ENCODE measurements at places on chromosomes 16 and 17.

GRCh38 chr17:47299239-47299910 lies 24.4 kb upstream of the EFCAB13 start:
- H3K36me3 ChIP-seq: peaks cover 13% of the 10 kb centered on the region
- DNase-seq: no peak
- no peak overlapping the region for H3K4me3 ChIP-seq
- no peak overlapping the region for H3K27ac ChIP-seq
- H3K4me1 ChIP-seq: peaks cover 16% of the 10 kb centered on the region

DNA sequence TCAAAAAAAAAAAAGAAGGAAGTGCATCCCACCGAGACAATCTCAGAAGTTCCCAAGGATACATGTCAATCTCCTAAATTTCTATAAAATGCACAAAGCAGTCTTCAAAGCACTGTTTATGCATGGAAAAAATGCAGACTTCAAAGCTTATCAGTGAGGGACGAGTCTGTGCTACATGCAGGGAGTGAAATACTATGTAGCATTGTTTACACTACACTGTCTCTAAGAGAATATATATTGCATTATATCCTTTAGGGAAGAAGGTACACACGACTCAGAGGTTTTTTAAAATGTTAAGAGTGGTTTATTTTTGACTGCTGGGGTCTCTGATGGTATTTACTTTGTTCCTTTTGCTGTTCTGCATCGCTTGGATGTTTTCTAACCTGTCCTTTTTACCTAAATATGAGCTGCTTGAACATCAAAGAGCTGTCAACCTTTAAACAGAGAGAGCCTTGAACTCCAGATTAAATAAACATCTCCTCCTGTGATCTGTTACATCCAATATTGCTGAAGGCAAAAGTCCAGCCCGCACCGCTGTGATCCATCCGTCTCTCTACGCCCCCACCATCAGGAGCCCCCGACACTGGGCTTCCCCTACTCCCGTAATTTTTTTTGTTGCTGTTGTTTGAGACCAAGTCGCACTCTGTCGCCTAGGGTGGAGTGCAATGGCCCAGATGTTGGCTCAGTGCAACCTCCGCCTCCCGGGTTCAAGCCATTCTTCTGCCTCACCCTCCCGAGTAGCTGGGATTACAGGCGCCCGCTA lies 1.4 kb downstream of the FBXO31 start:
- H3K4me3 ChIP-seq: peak overlapping the region; percentile 94
- H3K4me1 ChIP-seq: peaks cover 75% of the 10 kb centered on the region
- no peaks in the 10 kb centered on the region for H3K27me3 ChIP-seq
- DNase-seq: no peak
- H3K36me3 ChIP-seq: no peaks in the 10 kb centered on the region

DNA sequence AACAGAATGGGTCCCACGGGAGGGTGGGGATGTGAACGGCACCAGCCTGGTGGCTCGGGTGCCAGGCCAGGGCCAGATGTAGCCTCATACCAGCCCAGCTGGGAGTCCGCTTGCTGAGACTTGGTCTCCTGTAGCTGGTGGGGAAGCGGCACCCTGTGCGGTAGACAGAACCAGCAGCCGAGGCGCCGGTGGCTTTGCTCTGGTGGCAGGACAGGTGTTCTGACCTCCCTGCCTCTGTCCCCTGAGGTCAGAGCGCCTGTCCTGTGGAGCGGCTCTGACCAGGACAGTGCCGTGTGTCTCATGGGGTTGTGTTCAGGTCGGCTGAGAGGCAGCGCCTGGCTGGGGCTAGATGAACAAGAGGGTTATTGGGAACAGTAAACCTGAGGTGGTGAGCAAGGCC lies 20.1 kb downstream of the RAB40C start:
- H3K36me3 ChIP-seq: no peaks in the 10 kb centered on the region
- H3K27me3 ChIP-seq: no peaks in the 10 kb centered on the region
- H3K27ac ChIP-seq: no peak overlapping the region
- no peak overlapping the region for H3K4me3 ChIP-seq
- DNase-seq: no peak
- peaks cover 11% of the 10 kb centered on the region for H3K4me1 ChIP-seq

- H3K4me3 ChIP-seq: no peak overlapping the region
- DNase-seq: no peak
- H3K36me3 ChIP-seq: no peaks in the 10 kb centered on the region
- H3K27ac ChIP-seq: no peak overlapping the region
- H3K4me1 ChIP-seq: no peaks in the 10 kb centered on the region
These were observed 70.8 kb downstream of the GOSR1 start for GRCh38 chr17:30547778-30548573.

DNA sequence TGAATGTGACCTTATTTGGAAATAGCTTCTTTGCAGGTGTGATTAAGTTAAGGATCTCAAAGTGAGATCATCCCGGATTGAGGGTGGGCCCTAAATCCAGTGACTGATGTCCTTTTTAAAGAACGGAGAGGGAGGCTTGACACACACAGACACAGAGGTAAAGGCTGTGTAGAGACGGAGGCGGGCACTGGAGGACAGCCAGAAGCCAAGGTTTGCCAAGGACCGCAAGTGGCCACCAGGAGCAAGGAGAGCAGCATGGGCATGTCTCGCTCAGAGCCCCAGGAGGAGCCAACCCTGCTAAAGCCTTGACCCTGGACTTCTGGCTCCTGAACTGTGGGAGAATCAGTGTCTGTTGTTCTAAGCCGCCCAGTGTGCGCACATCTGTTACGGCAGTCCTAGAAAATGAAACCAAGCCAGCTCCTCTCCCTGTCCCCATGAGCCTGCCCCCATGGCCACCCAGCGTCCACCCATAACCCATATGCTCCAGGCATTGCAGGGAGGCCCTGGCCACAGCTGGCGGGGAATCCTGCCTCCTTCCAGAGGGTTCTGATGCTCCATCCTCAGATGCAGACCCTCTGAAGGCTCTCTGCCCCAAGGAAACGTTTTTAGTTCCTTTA lies 15.2 kb downstream of the CNGB1 start:
- H3K27ac ChIP-seq: no peak overlapping the region
- DNase-seq: no peak
- H3K27me3 ChIP-seq: no peaks in the 10 kb centered on the region
- no peak overlapping the region for H3K4me3 ChIP-seq
- no peaks in the 10 kb centered on the region for H3K36me3 ChIP-seq
- no peaks in the 10 kb centered on the region for H3K4me1 ChIP-seq

DNA sequence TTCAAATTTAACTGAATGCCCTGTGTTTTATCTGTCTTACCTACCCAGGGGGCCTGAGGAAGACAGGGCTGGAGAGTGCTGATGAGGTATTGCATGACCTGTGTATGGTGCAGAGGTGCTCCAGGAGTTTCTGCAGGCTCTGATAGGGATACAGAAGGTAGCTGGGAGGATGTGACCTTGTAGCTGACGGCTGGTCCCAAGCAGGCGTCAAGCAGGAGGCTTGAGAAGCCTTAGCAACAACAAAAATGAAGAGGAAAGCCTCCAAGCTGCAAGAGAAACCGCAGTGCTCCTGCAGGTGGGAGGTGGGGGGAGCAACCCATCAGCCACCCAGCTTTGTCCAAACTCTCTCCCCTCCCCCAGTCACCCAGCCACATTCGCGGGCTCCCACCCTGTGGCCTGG lies 40.4 kb downstream of the LAT start:
- H3K4me1 ChIP-seq: peaks cover 7% of the 10 kb centered on the region
- H3K27ac ChIP-seq: no peak overlapping the region
- H3K36me3 ChIP-seq: no peaks in the 10 kb centered on the region
- no peak overlapping the region for H3K4me3 ChIP-seq

DNA sequence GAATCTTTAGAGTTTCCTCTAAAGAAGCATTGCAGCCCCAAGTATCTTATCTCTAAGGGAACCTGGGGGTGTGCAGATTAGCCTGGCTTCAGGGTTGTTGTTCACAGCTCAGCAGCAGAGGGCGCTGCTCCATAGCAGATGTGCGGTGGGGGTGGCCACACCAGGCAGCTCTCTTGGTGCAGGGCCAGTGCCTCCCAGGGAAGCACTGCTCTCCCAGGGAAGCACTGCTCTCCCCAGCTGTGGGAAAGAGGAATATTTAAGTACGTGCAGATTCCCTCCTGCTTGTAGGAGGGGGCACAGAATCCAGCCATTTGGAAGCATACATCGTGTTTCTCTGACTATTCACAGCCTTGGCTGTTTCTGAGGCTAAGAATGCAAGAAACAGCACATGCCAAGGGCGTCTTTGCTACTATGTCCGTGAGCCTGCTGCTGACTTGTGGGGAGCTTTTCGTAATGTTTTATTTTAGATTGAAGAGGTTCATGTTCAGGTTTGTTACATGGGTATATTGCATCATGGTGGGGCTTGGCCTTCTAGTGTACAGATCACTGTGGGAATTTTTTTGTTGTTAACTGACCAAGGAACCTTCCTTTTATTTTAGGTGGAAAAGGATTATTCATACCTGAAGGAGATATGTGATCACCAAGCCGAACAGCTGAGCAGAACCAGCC lies 217.8 kb downstream of the SPECC1 start:
- H3K4me1 ChIP-seq: no peaks in the 10 kb centered on the region
- no peak overlapping the region for H3K4me3 ChIP-seq
- H3K27ac ChIP-seq: no peak overlapping the region
- no peaks in the 10 kb centered on the region for H3K36me3 ChIP-seq

- no peak overlapping the region for H3K4me3 ChIP-seq
- DNase-seq: no peak
- H3K4me1 ChIP-seq: peaks cover 2% of the 10 kb centered on the region
- no peak overlapping the region for H3K27ac ChIP-seq
- no peaks in the 10 kb centered on the region for H3K27me3 ChIP-seq
These were observed 6.5 kb downstream of the CBX2 start for GRCh38 chr17:79784353-79785016.

- DNase-seq: peak; percentile 49
- H3K36me3 ChIP-seq: no peaks in the 10 kb centered on the region
- no peaks in the 10 kb centered on the region for H3K27me3 ChIP-seq
- no peak overlapping the region for H3K4me3 ChIP-seq
- H3K4me1 ChIP-seq: no peaks in the 10 kb centered on the region
- no peak overlapping the region for H3K27ac ChIP-seq
These were observed 15.0 kb downstream of the CACNG1 start for GRCh38 chr17:67059372-67059771.

DNA sequence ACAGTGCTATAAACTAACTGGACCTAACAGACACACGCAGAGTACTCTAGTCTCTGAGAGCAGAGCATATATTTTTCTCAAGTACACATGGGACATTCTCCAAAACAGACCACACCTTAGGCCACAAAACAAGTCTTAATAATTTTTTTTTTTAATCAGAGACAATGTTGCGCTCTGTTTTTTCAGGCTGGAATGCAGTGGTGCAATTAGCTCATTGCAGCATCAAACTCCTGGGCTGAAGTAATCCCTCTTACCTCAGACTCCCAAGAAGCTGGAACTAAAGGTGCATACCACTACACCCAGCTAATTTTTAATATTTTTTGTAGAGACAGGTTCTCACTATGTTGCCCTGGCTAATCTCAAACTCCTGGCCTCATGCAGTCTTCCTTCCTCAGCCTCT lies 37.7 kb downstream of the ULK2 start:
- no peak overlapping the region for H3K4me3 ChIP-seq
- no peaks in the 10 kb centered on the region for H3K27me3 ChIP-seq

DNA sequence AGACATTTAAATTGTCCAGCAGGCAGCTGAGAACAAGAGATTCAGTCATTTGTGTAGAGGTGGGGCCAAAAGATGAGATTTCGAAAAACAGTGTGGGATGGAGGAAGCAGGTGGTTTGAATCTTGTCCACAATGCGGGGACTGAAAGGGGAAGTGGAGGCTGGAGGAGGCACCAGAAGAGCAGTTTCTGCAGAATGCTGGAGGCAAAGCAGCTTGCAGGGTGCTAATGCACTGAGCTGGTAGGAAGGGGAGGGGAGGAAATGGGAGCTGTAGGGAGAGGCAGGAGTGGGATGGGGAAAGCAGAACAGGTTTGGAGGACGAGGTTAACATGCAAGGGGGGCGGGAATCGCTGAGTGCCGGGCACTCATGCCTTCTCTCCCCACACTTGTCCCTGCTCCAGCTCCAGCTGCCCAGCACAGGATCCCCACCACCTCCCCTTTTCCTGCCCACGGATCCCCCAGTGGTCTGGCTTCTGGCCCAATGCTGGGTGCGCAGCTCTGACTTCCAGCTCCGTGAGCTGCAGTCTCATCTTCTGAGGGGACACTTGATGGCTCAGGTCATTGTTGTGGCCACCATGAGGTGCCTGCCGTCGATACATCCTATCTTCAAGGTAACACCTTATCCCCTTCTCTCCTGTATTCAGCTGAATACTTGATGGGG lies 9.4 kb downstream of the C17orf100 start:
- no peak overlapping the region for H3K4me3 ChIP-seq
- no peaks in the 10 kb centered on the region for H3K36me3 ChIP-seq
- H3K4me1 ChIP-seq: no peaks in the 10 kb centered on the region
- no peak overlapping the region for H3K27ac ChIP-seq
- DNase-seq: no peak

DNA sequence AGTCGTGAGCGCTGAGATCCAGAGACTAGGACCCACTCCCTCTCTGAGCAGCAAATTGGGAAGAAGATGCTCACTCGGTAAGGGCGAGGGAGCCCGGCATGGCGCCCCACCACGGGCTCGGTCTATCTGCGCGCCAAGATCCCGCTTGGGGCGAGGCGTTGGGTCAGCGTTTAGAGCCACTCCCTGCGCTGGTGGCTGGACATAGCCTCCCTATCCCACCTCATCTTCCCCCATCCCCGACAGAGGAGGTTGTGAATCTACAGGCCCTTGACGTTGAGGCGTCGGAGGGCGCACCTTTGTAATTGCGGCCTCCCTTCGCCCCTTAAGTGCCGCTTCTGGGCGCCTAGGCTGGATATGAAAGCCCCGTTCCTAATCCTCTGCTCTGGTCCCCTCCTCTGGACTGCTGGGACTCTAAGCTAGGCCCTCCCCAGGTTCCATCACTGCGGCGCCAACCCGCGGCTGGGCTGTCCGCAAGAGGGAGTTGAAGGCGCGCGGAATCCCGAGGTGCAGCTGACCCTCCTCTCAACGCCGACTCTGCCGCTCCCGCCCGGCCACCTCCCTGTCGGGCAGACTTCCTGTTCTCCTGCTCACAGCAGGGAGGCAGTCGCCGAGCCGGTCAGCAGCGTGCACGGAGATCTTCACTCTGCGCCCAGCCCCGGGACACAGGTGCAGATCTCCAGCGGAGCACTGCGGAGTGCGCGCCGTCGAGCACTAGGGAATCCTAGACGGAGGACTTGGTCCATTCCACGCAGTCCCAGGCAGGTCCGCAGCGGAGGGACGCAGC lies 16.1 kb upstream of the HOXB9 start:
- H3K27ac ChIP-seq: no peak overlapping the region
- peaks cover 5% of the 10 kb centered on the region for H3K27me3 ChIP-seq
- peaks cover 9% of the 10 kb centered on the region for H3K4me1 ChIP-seq
- no peaks in the 10 kb centered on the region for H3K36me3 ChIP-seq

GRCh38 chr16:48421741-48422140 lies 36.5 kb upstream of the SIAH1 start:
- H3K36me3 ChIP-seq: no peaks in the 10 kb centered on the region
- H3K4me3 ChIP-seq: no peak overlapping the region
- no peak overlapping the region for H3K27ac ChIP-seq
- no peak for DNase-seq
- H3K27me3 ChIP-seq: no peaks in the 10 kb centered on the region

GRCh38 chr16:87202346-87202745 lies 114.8 kb downstream of the C16orf95 start:
- no peak for DNase-seq
- no peaks in the 10 kb centered on the region for H3K36me3 ChIP-seq
- H3K27ac ChIP-seq: no peak overlapping the region
- no peak overlapping the region for H3K4me3 ChIP-seq
